ENCODE measurements at places on chromosomes 12 and 14. TPM values are rescaled to one million over a fixed set of nuclear protein-coding genes. Genes with fewer than 3 reads are reported as not detected.

POTEG gene
- not detected for polyA plus RNA-seq

GARIN6 gene
- polyA plus RNA-seq, result not detected

PIANP gene
- polyA plus RNA-seq, result 6.7 TPM

DNA sequence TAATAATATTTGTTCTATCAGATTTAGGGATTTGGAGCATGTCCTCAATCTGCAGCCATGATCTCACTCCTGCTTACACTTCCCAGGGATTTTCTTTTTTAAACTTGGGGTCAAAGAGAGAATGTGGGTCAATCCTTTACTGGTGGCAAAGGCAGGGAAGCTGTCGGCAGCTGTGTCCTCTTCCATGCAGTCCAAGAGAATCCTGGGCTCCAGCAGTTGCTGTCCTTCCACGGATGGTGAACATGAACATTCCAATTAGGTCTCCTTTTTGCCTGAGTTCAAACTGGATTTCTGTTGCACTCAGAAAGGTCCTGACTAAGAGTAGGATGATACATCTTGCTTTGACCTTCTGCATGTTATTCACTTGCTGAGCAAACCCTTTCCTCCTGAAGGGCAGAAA, 73.9 kb downstream of the ARL6IP4 start:
- DNase-seq, result no peak

GRCh38 chr14:80978403-80978802, 23.0 kb downstream of the TSHR start:
- no peak for DNase-seq

DNA sequence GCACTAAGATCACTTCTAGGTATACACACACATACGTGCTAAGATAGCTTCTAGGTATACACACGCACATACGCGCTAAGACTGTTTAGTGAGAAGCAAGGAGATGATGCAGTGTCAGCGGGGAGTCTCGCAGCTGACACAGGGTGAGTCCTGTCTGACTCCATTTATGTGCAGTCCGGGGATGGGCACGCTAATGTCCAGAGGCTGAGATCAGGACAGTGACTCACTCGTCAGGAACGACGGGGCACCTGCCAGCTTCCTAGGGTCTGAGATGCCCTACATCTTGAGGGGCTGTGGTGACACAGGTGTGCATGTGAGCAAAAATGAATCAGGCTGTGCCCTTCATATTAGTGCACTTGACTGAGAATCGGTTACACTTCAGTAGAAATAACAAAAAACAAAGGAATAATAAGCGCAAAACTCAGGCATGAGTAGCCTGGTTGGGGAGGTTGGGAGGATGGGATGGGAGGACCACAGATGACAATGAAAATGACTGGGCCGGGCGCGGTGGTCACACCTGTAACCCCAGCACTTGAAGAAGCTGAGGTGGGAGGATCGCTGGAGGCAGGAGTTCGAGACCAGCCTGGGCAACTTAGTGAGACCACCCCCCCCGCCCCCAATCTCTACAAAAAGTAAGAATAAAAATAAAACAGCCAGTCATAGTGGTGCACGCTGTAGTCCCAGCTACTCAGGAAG, 29.1 kb upstream of the ULK1 start:
- no peak for DNase-seq

DNA sequence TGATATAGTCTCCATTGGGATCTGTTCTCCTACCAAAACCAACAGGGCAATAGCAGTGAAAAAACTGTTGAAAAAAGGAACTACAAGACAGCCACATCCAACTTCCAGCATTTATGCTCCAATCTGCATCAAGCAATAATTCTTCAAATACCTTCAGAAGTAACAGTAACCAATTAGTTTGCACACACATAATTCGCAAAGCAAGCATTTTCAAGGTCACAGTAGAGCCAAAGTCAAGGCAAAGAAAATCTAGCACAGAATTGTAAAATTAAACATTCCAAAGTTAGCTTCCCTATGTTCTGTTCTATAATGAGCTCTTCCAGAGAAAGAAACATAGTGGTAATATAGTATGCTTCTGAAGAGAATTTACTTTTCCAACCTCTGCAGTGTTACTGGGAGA, 11.0 kb upstream of the MTERF2 start:
- DNase-seq, result no peak

Data from right lung (tissue), 10 donors.